ENCODE measurements at places on chromosomes 16 and 17.

DNA sequence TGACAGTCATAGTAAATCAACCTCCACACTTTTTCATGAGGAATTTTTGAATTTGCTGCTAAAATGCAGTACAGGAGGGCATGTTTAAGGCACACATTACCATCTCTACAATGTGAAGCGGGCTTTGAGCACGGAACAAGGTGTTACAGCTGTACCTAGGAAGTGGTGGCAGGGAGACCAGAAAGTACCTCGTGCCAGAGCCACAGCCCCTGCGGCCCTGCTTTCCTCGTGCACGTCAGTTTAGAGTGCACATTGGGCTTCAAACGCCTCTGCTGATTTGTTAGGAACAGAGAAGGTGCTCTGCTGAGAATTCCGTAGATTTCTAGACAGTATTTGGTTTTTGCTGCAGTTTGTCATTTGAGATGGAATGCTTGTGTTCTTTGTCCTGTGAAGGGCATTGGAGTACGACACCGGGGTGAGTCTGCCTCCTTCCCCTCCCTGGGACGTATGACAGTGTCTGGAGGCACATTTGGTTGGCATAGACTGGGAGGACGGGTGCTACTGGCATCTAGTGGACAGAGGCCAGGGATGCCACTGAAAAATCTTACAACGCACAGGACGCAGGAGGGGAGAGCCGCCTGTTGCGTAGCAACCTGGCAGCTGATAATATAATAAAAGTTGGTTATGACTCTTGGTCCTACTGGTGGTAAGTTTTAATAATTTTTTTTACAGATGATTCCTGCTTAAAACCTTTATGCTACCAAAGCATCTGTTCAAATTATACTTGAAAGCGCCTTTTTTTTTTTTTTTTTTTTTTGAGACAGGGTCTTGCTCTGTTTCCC lies 9.1 kb downstream of the FOXK2 start:
- no peak for DNase-seq

DNA sequence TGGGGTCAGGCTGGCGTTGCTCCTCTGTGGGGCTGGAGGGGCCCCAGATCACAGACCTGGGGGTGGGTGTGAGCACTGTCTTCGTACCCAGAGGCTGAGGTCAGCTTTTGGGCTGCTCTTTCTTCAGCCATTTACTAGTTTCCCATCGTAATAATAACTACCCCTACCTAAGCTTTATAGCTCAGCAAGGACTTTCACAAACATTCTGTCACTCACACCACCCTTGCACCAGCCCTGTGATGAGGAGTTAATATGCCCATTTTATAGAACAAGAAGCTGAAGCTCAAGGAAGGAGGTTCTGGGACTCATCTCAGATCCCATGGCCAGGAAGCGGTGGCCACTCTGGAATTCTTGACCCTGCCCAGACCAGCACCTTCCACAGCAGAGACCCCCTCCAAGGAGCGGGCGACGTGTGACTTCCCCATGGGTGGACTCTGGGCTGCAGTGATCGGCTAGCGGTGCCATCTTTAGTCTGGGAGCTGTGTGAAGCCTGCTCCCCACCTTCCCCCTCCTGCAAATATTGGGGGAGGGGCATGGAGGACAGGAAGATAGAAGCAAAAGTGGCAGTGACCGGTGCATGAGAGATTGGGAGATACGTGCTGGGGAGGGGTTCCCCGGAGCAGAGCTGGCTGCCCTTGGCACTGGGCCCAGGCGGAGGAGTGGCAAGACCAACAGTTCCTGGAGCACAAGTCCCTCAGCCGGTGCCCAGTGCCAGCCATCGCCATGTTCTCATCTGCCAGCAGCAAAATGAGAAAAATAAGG lies 81.8 kb upstream of the TOB1 start:
- DNase-seq = no peak

DNA sequence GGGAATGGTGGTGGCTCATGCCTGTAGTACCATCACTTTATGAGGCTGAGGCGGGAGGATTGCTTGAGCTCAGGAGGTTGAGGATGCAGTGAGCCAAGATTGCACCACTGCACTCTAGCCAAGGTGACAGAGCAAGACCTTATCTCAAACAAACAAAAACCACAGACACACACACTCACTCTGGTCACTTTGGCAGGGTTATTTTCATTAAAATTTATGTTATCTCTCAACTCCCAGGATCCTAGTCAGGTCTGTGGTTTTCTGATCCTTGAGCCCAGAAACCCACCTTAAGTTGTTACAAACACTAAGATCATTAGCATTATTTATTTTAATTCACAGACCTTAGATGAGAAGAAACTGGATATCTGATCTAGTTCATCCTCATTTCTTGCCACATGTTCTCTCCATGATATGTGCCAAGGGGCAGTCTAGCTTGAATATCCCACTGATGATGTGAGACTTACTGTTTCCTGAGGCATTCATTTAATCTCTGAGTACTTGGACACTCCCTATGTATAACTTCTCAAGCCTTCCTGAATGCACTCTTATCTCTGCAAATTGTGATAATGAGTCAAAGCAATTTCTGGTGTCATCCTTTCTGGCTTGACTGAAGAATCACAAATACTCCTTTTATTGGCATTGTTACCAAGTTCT lies 9.6 kb downstream of the ABHD15 start:
- DNase-seq = no peak

DNA sequence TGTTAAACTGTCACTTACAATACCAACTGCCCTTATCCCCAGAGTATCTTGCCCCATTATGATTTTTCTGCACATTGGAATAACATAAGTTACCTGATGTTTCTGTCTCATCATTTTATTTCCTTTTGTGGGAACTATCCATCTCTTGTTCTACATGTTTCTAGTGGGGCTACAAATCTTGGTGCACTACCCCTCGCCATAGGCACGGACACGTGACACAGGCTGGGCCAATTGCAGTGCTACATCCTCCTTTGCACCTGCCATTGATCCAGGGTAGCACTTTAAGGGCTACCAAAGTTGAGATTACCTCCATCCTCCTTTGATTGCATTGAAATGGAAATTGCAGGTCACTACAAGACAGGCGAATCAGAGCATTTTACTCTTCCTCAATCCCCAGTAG lies 14.2 kb upstream of the SYT17 start:
- DNase-seq = no peak

- peak; percentile 26 for DNase-seq
These were observed 1.5 kb upstream of the NPTX1 start for GRCh38 chr17:80477647-80478478.

DNA sequence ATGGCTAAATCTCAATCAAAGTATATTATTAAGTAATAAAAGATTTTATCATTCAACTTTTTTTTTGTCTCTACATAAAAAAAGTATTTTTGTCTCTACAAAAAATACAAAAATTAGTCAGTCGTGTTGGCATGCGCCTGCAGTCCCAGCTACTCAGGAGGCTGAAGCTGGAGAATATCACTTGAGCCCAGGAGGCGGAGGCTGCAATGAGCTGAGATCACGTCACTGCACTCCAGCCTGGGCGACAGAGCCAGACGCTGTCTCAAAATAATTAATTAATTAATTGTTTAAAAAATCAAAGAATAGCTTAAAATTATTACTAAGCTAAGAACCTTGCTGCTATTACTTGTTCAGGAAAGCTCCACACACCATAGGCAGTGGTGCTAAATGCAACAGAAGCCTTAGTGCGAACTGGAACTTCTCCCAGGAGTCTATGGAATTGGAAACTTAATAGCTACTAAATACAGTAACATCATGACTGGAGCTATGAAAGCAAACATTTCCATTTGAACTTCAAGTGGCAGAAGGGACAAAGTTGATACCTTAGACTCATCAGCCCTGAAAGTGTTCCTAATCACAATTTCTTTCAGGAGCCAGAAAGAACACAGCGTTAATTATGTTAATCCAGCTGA lies 22.6 kb downstream of the ADCY9 start:
- no peak for DNase-seq

GRCh38 chr17:79657036-79657435 lies 46.2 kb upstream of the RBFOX3 start:
- DNase-seq = no peak

- DNase-seq = no peak
These were observed 128.5 kb upstream of the RBL2 start for GRCh38 chr16:53305743-53306142.

DNA sequence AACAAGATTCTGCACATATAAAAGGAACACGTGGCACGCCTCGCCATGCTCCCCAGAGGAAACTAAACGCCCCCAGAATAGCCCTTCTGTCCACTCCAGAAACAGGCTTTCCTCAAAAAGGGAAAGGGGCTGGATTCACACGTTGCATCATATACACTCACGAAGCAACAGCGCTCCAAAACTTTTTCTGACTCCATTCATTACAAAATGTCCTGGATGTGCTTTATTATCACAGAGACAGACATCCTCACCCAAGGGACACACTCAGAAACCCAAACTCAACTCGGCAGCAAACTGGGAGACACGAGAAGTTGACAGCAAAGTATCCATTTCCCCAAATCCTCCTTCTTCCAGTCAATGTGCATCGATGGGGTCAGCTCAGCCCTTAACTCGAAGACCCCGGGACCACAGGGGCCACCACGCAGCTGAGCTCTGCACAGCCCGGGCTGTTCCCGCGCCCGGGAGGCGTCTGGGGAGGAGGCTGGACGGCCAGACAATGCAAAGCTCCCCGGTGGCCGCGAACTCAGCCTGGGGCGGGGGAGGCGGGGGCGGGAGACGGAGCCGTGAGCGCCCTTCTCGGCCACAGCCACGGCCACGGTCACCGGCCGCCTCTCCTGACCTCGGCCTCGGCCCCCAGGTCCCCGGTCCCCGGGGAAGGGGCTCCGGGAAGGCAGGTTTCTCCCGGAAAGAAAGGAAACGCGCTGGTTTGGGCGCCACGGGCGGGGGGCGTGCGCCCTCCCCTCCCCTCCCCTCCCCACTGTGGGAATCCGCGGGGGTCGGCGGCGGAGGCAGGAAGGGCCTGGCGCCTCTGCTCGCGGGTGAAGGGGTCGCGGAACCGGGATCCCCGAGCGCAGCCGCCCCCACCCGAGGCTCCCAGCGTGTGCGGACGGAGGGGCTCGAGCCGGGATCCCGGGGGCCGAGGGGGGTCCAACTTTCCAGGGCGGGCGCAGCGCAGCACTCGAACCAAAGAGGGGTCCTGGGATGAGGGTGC lies 1.2 kb downstream of the NXN start:
- no peak for DNase-seq
